Cerebellar nuclear complex (tissue), 1 donor: ENCODE measurements at places on chromosomes 6 and 20.

DNA sequence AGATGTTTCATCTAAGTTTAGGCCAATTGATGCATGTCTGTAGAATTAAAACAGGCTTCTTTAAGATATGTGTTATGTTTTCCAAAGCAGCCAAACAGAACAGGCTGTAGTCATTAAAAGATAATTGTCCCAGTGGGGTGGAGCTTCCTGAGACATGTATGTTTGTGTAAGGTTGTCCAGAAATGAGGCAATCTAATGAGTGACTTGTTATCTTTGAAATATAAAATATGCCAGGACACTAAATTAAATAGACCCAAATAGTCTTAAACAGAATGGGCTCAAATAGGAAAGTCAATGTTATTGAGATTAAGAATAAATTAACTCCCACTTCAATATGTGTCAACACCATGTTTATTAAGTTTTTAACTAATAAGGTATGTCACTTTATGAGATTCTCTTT is 204.7 kb upstream of the RNF217 start:
- no peak for DNase-seq

DNA sequence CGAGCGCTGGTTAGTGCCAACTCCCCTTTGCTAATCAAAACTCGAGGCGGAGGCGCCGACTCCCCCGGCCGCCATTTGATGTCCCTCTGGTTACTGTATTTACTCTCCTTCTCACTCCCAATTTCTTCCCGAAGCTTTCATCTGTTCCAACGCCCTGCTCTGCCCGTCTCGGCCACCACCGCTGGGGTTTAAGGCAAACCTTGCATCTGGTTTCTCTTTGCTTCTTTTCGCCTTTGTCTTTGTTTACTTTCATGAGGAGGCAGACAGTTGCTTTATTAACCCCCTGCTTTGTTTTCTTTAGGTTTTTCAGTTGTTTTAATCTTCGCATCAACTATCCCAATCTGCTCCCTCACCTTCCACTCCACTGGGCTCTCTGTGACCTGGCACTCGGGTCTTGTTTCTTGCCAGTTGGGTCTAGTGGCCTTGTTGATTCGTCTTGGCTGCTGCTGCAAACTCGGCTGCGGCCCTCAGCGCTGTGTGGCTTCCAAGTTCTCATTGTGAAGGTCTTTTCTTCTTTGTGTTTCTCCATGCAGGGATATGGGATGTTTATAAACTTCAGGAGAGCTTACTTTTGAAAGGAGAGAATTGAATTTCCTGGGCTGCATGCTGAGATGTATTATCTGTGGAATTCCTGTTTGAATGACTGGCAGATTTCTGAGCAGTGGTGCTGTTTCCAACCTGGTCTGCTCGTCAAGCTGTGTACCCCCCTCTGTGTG is 155.1 kb downstream of the CDC5L start:
- no peak for DNase-seq

DNA sequence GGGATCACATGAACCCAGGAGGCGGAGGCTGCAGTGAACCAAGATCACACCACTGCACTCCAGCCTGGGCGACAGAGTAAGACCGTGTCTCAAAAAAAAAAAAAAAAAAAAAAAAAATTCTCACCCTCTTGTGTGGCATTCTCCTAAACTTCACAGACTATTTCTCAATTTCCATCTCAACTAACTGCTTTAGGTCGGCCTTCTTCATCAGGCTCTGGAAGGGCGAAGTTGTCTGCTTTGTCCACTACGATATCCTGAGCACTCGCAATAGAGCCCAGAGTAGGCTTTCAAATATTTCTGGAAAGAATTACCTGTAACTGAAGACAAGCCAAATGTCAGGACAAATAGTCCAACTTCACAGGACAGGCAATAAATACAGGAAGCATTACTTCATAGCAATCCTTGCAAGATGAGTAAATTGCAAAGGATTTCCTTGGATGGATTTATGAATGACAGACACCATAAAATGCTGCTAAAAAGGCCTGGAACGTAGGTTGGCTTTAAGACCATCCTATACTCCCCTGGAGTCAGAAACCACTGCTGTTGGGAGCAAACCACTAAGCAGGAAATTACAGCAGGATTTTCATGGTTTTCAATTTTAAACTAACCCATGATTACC is 116.3 kb upstream of the SLC2A12 start:
- DNase-seq, result no peak

DNA sequence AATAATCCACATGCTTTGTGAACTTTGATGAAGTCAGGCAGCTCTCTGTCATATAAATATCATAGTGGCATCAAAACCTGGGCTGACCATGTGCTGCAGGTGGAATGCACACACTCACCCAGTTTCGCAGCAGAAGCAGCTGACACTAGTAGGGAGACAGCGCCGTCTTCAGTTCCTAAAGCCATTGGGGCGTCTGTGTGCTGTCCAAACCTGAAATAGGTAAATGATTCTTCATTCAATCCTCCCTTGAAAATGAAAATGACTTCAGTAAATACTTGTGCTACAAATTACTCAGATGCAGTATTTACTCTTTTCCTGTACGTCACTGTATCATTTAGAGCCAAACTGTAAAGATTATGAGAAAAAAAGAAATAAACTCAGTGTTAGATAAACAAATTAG is 127.5 kb downstream of the EYA4 start:
- DNase-seq, result no peak

- DNase-seq, result no peak
These were observed 202.2 kb upstream of the CCN2 start for GRCh38 chr6:132153221-132153898.

GRCh38 chr6:52336919-52337561 is 24.9 kb upstream of the PAQR8 start:
- DNase-seq, result no peak

- no peak for DNase-seq
These were observed 16.5 kb downstream of the SMLR1 start for GRCh38 chr6:130843575-130844320.

GRCh38 chr6:15914553-15914952 is 214.3 kb upstream of the MYLIP start:
- no peak for DNase-seq

GRCh38 chr6:49462927-49463611 is at the start of the genes CENPQ and MMUT:
Gene CENPQ (plus strand): TSS chr6:49463370. CDS start chr6:49470177, 6,807 bp downstream.
Gene MMUT (minus strand): TSS chr6:49463253. CDS start chr6:49459466, 3,787 bp downstream.
- peak; percentile 85 for DNase-seq

DNA sequence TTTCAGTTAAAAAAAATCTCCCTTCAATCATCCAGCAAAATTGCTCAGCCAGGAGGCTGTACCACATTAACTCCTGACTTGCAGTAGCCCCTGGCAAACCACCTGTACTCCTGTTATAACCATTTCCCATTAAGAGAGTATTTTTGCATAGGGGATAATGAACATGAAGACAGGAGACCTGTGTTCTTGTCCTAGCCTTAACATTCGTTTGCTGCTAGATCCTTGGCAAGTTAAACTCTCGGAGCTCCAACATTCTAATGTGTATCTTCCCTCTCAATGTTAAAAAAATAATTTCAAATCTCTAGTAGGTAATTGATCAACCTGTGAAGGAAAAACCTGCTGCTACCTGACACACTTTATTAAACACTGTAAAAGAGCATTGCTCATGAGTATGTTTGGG is 8.4 kb upstream of the TMEM200A start:
- DNase-seq, result no peak

GRCh38 chr20:46073443-46073842 is 16.3 kb downstream of the NCOA5 start:
- DNase-seq, result no peak

DNA sequence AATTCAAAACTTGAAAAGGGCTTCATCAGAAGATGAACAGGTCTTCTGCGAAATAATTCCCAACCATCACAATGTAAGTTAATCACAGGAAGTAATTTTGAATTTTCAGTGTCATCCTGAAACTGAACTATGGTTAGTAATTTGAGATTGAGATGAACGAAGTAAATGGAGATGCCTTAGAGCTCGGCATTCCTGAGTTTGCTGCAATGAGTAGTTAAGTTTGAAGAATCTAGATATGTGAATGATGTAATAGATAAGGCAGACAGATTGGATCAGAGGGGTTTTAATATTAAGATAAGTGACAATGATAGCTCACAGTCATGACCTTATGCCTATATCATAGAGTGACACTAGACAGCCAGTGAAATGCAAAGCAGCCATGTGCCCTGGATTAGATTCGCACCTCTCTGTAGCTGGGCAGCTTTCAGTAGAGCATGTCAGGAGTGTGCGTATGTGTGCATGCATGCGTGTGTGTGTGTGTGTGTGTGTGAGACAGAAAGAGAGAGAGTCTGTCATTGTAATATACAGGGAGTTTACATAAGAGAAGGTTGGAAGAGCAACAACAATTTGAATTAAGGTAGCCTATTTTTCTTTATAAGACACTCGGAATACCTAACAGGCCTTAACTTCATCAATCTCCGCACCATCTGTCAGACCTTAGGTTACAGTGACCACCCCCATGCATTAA is 233.0 kb downstream of the GMPR start:
- no peak for DNase-seq

- no peak for DNase-seq
These were observed 429.1 kb upstream of the CDH4 start for GRCh38 chr20:60822699-60823607.

GRCh38 chr20:12927489-12927888 is 81.3 kb upstream of the SPTLC3 start:
- DNase-seq, result no peak

- no peak for DNase-seq
These were observed 30.4 kb downstream of the SCAF8 start for GRCh38 chr6:154763650-154764049.

- DNase-seq, result no peak
These were observed 6.8 kb downstream of the MKKS start for GRCh38 chr20:10427060-10427692.

DNA sequence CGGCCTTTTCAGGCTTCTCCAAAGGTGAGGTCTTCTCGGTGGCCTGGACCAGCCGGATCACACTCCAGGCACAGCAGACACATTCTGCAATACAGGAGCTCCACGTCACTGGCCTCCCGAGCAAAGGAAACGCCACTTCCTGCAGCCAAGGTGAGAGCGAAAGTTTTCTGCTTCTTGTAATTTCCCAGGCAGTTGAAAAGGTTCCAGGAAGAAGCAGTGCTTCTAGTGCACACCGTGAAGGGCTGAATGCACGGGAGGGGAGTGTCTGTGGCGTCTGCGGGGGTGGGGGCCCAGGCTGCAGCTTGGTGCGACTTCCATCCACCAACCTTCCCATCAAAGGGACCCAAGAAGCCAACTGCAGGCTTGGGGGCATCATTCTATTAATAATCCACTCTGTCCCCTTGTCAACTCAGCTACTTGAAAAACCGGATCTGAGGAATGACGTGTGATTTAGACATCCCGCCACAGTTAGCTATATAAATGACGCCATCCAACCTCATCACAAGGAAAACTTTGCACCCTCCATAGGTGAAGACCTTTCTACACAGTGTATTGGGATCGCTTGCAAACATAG is 61.1 kb downstream of the NFATC2 start:
- DNase-seq, result no peak

DNA sequence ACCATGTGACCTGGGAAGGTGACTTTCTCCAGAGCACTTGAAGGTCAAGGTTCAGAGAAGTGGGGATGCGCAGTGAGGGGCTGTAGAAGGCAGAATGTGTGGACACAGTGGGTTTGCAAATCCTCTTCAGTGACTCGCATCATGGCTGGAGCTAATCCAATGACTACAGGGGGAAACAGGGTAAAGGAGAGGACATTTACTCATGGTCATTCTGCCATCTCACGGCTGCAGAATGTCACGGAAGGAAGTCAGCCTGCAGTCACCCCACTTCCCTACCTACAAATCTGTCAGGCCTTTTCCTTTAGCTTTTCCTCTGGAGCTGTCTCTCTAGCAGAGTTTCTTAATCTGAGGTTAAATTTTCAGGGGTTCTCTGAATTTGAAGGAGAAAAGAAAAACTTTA is 337.6 kb downstream of the CDC5L start:
- DNase-seq, result no peak

DNA sequence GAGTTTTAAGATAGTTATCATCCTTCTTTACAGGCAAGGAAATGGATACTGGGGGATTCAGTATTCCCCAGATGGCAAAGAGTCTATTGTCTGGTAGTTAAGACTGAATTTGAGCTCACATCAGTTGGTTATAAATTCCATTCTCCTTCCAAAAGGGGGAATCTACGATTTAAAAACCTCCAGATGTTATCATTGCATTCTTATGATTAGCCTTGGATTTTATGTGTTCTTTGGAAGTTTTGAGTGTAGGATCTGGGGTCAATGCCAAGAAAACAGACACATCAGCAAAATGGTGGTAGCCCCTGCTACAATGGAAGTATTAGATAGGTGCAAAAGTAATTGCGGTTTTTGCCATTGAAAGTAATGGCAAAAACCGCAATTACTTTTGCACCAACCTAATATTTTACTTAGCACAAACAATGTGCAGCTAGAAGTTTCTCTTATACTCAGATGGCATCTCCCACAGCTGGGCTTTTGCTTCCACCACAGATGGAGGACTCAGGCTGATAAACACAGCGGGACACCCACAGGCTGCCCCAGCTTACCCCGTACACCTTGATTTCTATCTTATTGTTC is 168.2 kb upstream of the RIN2 start:
- DNase-seq, result no peak

DNA sequence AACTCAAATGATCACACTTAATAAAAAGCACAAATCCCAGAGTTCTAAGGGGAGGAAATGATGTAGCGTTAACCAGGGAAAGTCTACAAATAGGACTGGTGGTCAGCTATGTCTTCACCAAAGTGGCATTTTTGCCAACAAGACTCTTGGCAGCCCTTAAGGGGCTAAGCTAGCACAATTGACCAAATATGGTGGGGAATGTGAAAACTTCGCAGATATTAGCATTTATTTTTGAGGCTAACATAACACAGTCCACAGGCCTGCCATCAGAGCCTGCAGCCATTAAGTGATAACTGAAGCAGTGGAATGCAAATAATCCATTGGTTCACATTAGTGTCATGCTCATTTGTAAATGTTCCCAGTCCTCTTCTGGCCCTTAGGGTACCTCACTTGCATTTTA is 274.6 kb downstream of the FOXC1 start:
- no peak for DNase-seq

GRCh38 chr6:109441069-109441816 is 719 bp downstream of the SMPD2 start:
- DNase-seq, result no peak

DNA sequence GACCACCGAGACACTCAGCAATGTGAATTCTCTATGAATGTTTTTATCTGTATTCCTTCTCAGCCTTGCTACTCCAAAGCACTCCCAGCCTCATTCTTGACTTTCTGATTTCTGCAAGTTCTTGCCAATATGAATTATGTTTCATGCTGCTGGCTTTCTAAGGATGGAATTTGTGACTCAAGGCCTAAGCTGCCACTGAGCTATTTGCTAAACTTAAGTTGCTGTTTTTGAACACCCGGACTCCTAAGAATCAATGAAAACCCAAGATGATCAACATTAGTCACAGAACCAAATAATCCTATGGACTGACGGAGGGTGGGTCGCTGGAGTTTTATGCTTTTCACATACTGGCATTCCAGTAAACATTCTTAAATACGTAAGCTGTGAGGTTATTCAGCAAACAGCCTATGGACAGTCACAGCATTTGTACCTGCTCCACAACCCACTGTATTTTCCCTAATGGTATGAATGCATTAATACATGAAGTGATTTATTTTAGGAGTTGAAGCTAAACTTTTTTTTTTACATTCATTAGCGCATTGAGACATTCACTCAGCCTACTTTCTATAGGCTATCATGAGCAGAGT is 8.2 kb upstream of the PXDC1 start:
- DNase-seq, result no peak
